CD4-positive, alpha-beta T cell (primary cell): ENCODE measurements at places on chromosomes 7 and 10. TPM values are rescaled to one million over a fixed set of nuclear protein-coding genes. Genes with fewer than 3 reads are reported as not detected.
A peak's percentile ranks its signal among the peaks of the same experiment; 100 is the strongest.

- no peaks in the 10 kb centered on the region for H3K4me1 ChIP-seq
- no peak for DNase-seq
- no peaks in the 10 kb centered on the region for H3K27me3 ChIP-seq
These were observed 409.4 kb downstream of the GRM8 start for GRCh38 chr7:126843336-126843735.

- no peak for DNase-seq
- no peak overlapping the region for H3K4me3 ChIP-seq
- no peaks in the 10 kb centered on the region for H3K4me1 ChIP-seq
- no peaks in the 10 kb centered on the region for H3K36me3 ChIP-seq
- H3K27me3 ChIP-seq: peaks cover 3% of the 10 kb centered on the region
These were observed 53.6 kb upstream of the PODXL start for GRCh38 chr7:131610007-131610406.

DNA sequence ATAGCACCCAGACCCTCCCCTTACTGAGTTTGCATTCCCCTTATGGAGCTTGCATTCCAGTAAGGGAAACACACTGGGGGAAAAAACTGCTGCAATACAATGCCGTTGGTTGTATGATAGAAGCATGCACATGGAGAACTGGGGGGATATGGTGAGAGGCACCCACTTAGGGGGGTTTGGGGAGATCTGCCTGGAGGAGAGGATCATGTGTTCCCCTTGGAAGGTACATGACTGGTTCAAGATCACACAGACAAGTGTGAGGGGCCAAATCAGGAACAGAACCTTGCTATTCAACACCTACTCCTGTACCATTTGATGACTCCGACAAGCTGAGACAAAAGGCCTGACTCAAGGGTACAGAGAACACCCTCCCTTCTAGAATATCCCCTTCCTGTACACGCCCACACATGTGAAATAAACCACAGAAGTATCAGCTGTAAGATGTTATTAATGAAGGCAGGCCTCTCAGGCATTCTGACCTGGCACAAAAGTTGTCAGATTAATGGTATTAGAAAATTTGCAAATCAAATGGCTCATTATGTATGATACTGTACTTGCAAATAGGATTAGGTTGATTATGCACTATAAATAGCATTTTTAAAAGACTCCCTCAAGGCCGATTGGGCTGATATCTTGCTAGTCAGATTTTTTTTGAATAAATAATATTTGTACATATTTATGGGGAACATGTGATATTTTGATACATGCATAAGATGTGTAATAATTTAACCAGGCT, 122.2 kb downstream of the NPY start:
- no peak overlapping the region for H3K27ac ChIP-seq
- H3K4me3 ChIP-seq: no peak overlapping the region
- H3K4me1 ChIP-seq: peaks cover 5% of the 10 kb centered on the region
- H3K36me3 ChIP-seq: no peaks in the 10 kb centered on the region
- no peaks in the 10 kb centered on the region for H3K27me3 ChIP-seq

STOX1 gene
- 0.41 TPM for total RNA-seq

TDRD1 gene
- not detected for total RNA-seq

GRCh38 chr7:69177461-69177861, 420.8 kb upstream of the AUTS2 start:
- H3K27ac ChIP-seq: no peak overlapping the region
- H3K4me1 ChIP-seq: peaks cover 3% of the 10 kb centered on the region
- no peak for DNase-seq
- H3K4me3 ChIP-seq: no peak overlapping the region
- no peaks in the 10 kb centered on the region for H3K36me3 ChIP-seq

STEAP1B gene
- not detected for total RNA-seq

ANKRD7 gene
- not detected for total RNA-seq

GRCh38 chr10:60942134-60942787, 1.7 kb downstream of the RHOBTB1 start:
- peaks cover 17% of the 10 kb centered on the region for H3K4me1 ChIP-seq
- peaks cover 20% of the 10 kb centered on the region for H3K27me3 ChIP-seq
- H3K4me3 ChIP-seq: no peak overlapping the region
- H3K27ac ChIP-seq: no peak overlapping the region
- no peaks in the 10 kb centered on the region for H3K36me3 ChIP-seq

DNA sequence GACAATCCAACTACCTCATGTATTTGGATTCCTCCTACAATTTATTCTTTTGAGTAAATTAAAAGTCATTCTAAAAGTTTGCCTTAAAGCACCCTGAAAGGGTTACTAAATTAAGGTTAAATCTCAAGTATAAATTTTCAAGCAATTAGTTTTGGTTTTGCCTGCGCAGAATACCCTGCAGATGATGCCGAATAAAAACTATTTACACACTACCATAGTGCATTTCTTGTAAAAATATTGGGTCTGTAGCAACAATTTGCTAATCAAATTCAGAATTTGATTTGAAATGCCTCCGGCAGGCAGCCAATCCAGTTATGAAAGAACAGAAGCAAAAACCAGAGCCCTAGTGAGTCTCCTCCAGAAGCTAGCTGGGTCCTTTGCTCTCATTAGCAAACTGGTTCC, 122.2 kb downstream of the TWIST1 start:
- H3K27me3 ChIP-seq: no peaks in the 10 kb centered on the region
- H3K27ac ChIP-seq: no peak overlapping the region
- no peaks in the 10 kb centered on the region for H3K4me1 ChIP-seq
- DNase-seq: no peak

MORN4 gene
- 0.39 TPM for total RNA-seq

GRCh38 chr7:148458263-148458662, 132.3 kb upstream of the C7orf33 start:
- H3K4me3 ChIP-seq: no peak overlapping the region
- no peaks in the 10 kb centered on the region for H3K4me1 ChIP-seq
- H3K27me3 ChIP-seq: no peaks in the 10 kb centered on the region
- no peak overlapping the region for H3K27ac ChIP-seq
- no peaks in the 10 kb centered on the region for H3K36me3 ChIP-seq

DNA sequence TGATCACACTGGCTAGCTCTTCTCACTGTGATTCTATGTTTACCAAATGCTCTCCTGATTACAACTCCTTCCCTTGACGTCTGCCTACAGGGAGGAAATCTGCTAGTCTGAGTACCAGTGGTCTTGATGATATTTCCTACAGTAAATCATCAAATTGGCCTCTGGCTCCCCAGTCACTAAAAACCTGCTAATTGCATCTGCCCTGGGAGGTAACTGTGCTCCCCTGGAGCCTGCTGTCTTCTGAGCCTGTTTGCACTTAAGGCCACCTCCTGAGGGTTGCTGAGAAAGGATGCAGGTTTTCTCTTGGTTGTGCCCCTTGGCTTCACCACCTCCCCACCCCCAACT, 56.0 kb downstream of the ELMO1 start:
- no peak overlapping the region for H3K4me3 ChIP-seq
- DNase-seq: no peak
- peaks cover 25% of the 10 kb centered on the region for H3K4me1 ChIP-seq
- no peak overlapping the region for H3K27ac ChIP-seq
- H3K36me3 ChIP-seq: no peaks in the 10 kb centered on the region

- DNase-seq: no peak
- no peaks in the 10 kb centered on the region for H3K27me3 ChIP-seq
- H3K4me3 ChIP-seq: peak overlapping the region; percentile 36
- peak overlapping the region; percentile 90 for H3K27ac ChIP-seq
These were observed 595 bp upstream of the SUN1 start for GRCh38 chr7:831596-832166.

- no peaks in the 10 kb centered on the region for H3K36me3 ChIP-seq
- no peaks in the 10 kb centered on the region for H3K27me3 ChIP-seq
- H3K4me1 ChIP-seq: no peaks in the 10 kb centered on the region
- no peak overlapping the region for H3K27ac ChIP-seq
These were observed 102.8 kb downstream of the PLPP4 start for GRCh38 chr10:120559800-120560199.

- H3K4me1 ChIP-seq: peaks cover 22% of the 10 kb centered on the region
- no peak for DNase-seq
- H3K27ac ChIP-seq: no peak overlapping the region
- H3K36me3 ChIP-seq: no peaks in the 10 kb centered on the region
- peaks cover 38% of the 10 kb centered on the region for H3K27me3 ChIP-seq
These were observed 1.4 kb upstream of the CREB5 start for GRCh38 chr7:28410628-28411531.

OR2A5 gene
- total RNA-seq: not detected

NEUROG3 gene
- total RNA-seq: not detected

GRCh38 chr7:35359423-35359822, 105.5 kb upstream of the TBX20 start:
- no peak overlapping the region for H3K4me3 ChIP-seq
- no peaks in the 10 kb centered on the region for H3K36me3 ChIP-seq
- H3K27ac ChIP-seq: no peak overlapping the region
- H3K27me3 ChIP-seq: peaks cover 5% of the 10 kb centered on the region
- H3K4me1 ChIP-seq: no peaks in the 10 kb centered on the region

CNPY1 gene
- total RNA-seq: not detected
